Heart left ventricle (tissue), 16 donors: ENCODE measurements at places on chromosomes 2 and 18.

DNA sequence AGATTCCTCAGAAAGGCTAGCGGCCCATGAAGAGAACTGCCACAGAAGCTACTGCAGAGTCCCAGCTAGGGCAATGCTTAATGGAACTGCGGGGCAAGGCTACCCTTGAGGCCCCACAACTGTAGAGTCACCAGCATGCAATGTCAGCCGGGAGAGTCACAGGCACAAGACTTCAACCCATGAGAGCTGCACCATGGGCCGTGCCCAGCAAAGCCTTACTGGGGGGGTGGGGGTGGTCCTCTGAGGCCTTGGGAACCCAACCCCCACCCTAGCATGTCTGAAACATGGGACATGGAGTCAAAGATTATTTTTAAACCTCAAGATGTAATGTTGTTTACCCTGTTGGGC, 20.2 kb downstream of the DPP4 start:
- H3K36me3 ChIP-seq = no peaks in the 10 kb centered on the region
- DNase-seq = no peak

- no peak overlapping the region for H3K4me3 ChIP-seq
- no peaks in the 10 kb centered on the region for H3K4me1 ChIP-seq
- H3K27ac ChIP-seq = no peak overlapping the region
- no peaks in the 10 kb centered on the region for H3K27me3 ChIP-seq
- no peak for DNase-seq
These were observed 21.2 kb upstream of the PMAIP1 start for GRCh38 chr18:59878644-59879043.

GRCh38 chr2:29699045-29699444, 222.3 kb downstream of the ALK start:
- H3K27me3 ChIP-seq = no peaks in the 10 kb centered on the region
- DNase-seq = no peak

GRCh38 chr2:163665817-163666216, 70.0 kb downstream of the FIGN start:
- H3K4me3 ChIP-seq = no peak overlapping the region
- H3K27ac ChIP-seq = peak overlapping the region; percentile 72
- H3K4me1 ChIP-seq = peaks cover 21% of the 10 kb centered on the region
- H3K36me3 ChIP-seq = no peaks in the 10 kb centered on the region
- DNase-seq = no peak

- no peaks in the 10 kb centered on the region for H3K27me3 ChIP-seq
- H3K4me3 ChIP-seq = peak within 1 kb of the TSS; percentile 56
- no peaks in the 10 kb centered on the region for H3K36me3 ChIP-seq
- H3K27ac ChIP-seq = peak within 1 kb of the TSS; percentile 50
- peak; percentile 48 for DNase-seq
- no peaks in the 10 kb centered on the region for H3K4me1 ChIP-seq
These were observed at the start of gene ERICH2 for GRCh38 chr2:170770008-170770605. Gene ERICH2 (plus strand): TSS chr2:170770378. CDS start chr2:170770682, 304 bp downstream.

DNA sequence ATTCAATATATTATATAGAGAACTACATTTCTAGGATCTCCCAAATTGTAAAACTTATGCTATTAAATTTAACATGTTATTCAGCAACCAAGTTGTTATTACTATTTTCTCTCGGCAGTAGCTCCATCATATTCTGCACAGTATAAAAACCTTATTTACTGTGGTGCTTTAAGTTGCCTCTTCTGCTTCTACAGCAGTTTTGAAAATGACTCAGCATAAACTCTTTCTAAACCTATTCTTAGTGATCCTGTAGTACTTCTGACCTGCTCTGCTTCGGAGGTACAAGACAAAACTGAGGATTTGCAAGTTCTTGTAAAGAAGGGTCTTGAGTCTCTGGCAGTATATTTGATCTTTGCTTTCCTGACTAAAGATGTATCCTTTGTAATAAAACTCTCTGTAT, 567.2 kb downstream of the TMX3 start:
- no peaks in the 10 kb centered on the region for H3K36me3 ChIP-seq
- H3K27ac ChIP-seq = no peak overlapping the region
- H3K27me3 ChIP-seq = no peaks in the 10 kb centered on the region

DNA sequence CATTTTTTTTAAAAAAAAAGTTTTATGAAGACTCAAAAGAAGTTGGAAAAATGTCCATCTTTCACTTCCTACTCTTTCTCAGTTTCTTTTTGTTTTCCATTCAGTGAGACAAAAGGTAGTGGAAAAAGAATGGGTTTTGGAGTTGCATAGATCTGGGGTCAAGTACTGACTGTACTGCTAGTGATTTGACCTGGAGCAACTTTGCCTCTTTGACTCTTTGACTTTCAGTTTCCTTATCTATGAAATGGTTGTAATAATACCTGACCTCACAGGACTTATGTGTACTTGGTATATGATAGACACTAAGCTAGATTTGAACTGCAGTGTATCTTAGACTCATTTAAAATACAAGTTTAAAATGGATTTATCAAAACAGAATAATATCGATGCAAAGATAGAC, 3.5 kb upstream of the KCNE4 start:
- H3K36me3 ChIP-seq = no peaks in the 10 kb centered on the region
- peaks cover 13% of the 10 kb centered on the region for H3K4me1 ChIP-seq
- no peak overlapping the region for H3K27ac ChIP-seq
- DNase-seq = no peak
- no peaks in the 10 kb centered on the region for H3K27me3 ChIP-seq

DNA sequence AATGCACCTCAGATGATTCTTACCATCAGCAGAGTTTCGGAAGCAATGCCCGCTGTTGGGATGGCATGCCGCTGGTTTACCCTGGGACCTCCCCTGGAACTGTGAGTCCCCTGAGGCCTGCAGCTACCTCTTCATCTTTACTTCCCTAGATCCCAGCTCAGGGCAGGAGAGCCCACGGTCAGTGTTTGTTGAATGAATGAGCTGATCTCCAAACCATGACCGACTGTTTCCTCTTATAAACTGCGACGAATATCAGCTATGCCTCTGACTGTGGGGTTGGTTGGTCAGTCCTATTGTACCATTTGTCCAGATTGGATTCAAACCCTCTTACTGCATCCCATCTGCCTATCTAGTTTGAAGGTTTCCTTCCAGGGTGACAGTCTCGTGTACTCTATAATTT, 64.4 kb downstream of the DDX1 start:
- no peak for DNase-seq
- no peak overlapping the region for H3K4me3 ChIP-seq
- no peaks in the 10 kb centered on the region for H3K36me3 ChIP-seq
- no peak overlapping the region for H3K27ac ChIP-seq
- no peaks in the 10 kb centered on the region for H3K4me1 ChIP-seq

- DNase-seq = no peak
- peaks cover 16% of the 10 kb centered on the region for H3K4me1 ChIP-seq
- H3K27me3 ChIP-seq = no peaks in the 10 kb centered on the region
- peak overlapping the region; percentile 71 for H3K27ac ChIP-seq
These were observed 30.6 kb upstream of the CYP1B1 start for GRCh38 chr2:38106405-38107094.

GRCh38 chr2:113079131-113079530, 11.4 kb downstream of the IL1F10 start:
- H3K36me3 ChIP-seq = no peaks in the 10 kb centered on the region
- H3K4me3 ChIP-seq = no peak overlapping the region
- H3K4me1 ChIP-seq = peaks cover under 1% of the 10 kb centered on the region
- H3K27ac ChIP-seq = no peak overlapping the region
- no peak for DNase-seq
- H3K27me3 ChIP-seq = peaks cover 5% of the 10 kb centered on the region

GRCh38 chr18:45588376-45589355, 26.6 kb upstream of the SLC14A2 start:
- no peak overlapping the region for H3K4me3 ChIP-seq
- DNase-seq = no peak
- H3K4me1 ChIP-seq = peaks cover 32% of the 10 kb centered on the region
- H3K36me3 ChIP-seq = no peaks in the 10 kb centered on the region
- H3K27ac ChIP-seq = no peak overlapping the region

- H3K4me1 ChIP-seq = no peaks in the 10 kb centered on the region
- no peak for DNase-seq
- no peaks in the 10 kb centered on the region for H3K36me3 ChIP-seq
These were observed 21.8 kb downstream of the MTCL1 start for GRCh38 chr18:8726963-8727705.

GRCh38 chr2:135162377-135162776, 110.3 kb downstream of the RAB3GAP1 start:
- no peaks in the 10 kb centered on the region for H3K27me3 ChIP-seq
- DNase-seq = no peak
- H3K27ac ChIP-seq = no peak overlapping the region
- H3K4me1 ChIP-seq = no peaks in the 10 kb centered on the region

GRCh38 chr2:56170504-56170903, 13.3 kb upstream of the CCDC85A start:
- no peaks in the 10 kb centered on the region for H3K27me3 ChIP-seq
- H3K36me3 ChIP-seq = no peaks in the 10 kb centered on the region
- DNase-seq = no peak
- H3K4me3 ChIP-seq = no peak overlapping the region

DNA sequence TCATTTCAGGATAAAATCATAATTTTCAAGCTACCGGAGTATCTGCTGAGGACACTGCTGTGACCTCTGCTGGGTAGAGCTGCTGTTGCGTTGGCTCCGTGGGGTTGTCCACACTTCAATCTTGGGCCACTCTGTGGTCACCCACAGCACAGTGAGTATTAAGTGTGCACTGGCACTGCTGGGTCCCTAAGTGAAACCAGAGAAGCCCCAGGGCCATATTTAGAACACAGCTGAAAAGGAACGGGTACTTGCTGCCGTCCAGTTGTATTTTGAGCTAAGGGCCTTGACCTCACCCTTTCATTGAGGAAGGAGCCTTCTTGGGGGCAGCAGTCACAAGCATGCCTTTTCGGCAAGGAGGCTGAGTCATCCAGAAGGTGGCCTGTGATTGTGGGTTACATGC, 10.1 kb downstream of the SLC9A4 start:
- no peaks in the 10 kb centered on the region for H3K4me1 ChIP-seq

- no peaks in the 10 kb centered on the region for H3K36me3 ChIP-seq
- H3K27me3 ChIP-seq = no peaks in the 10 kb centered on the region
- H3K4me1 ChIP-seq = no peaks in the 10 kb centered on the region
- no peak overlapping the region for H3K4me3 ChIP-seq
- DNase-seq = no peak
These were observed 76.1 kb downstream of the COL3A1 start for GRCh38 chr2:189050165-189050712.

- no peaks in the 10 kb centered on the region for H3K27me3 ChIP-seq
- H3K27ac ChIP-seq = no peak overlapping the region
These were observed 41.4 kb downstream of the FECH start for GRCh38 chr18:57544936-57545660.

- peak overlapping the region; percentile 51 for H3K27ac ChIP-seq
- no peak for DNase-seq
- no peak overlapping the region for H3K4me3 ChIP-seq
- no peaks in the 10 kb centered on the region for H3K36me3 ChIP-seq
These were observed 2.4 kb upstream of the VPS54 start for GRCh38 chr2:64021578-64021977.

GRCh38 chr2:142778289-142778688, 99.2 kb upstream of the KYNU start:
- H3K4me3 ChIP-seq = no peak overlapping the region
- no peaks in the 10 kb centered on the region for H3K36me3 ChIP-seq
- no peak for DNase-seq
- no peaks in the 10 kb centered on the region for H3K27me3 ChIP-seq
- H3K4me1 ChIP-seq = no peaks in the 10 kb centered on the region

DNA sequence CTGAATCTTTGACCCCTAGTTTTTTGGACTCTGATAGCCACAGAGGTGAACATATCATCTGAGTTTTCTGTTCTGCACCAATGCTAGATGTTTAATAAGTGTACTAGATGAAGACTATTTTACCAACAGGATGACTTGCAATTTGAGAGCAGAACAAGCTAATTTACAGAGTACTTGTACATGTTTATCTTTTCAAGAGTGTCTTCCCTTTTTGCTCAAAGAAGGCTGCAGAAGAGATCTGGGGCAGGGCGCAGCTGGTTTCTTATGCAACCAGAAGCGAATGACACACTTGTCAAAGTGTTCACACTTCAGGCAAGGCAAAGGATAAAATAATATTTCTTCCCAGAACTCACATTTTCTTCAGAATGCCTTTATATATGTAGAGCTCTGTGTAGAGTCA, 86.0 kb downstream of the VWA3B start:
- no peak overlapping the region for H3K4me3 ChIP-seq
- no peaks in the 10 kb centered on the region for H3K27me3 ChIP-seq
- H3K36me3 ChIP-seq = no peaks in the 10 kb centered on the region
- DNase-seq = no peak

- H3K4me3 ChIP-seq = no peak overlapping the region
- no peaks in the 10 kb centered on the region for H3K4me1 ChIP-seq
- H3K27me3 ChIP-seq = peaks cover 3% of the 10 kb centered on the region
- no peaks in the 10 kb centered on the region for H3K36me3 ChIP-seq
These were observed 266.8 kb downstream of the EN1 start for GRCh38 chr2:118580651-118581050.

- DNase-seq = no peak
- H3K27me3 ChIP-seq = no peaks in the 10 kb centered on the region
These were observed 87.2 kb downstream of the LNPK start for GRCh38 chr2:175914846-175915245.

DNA sequence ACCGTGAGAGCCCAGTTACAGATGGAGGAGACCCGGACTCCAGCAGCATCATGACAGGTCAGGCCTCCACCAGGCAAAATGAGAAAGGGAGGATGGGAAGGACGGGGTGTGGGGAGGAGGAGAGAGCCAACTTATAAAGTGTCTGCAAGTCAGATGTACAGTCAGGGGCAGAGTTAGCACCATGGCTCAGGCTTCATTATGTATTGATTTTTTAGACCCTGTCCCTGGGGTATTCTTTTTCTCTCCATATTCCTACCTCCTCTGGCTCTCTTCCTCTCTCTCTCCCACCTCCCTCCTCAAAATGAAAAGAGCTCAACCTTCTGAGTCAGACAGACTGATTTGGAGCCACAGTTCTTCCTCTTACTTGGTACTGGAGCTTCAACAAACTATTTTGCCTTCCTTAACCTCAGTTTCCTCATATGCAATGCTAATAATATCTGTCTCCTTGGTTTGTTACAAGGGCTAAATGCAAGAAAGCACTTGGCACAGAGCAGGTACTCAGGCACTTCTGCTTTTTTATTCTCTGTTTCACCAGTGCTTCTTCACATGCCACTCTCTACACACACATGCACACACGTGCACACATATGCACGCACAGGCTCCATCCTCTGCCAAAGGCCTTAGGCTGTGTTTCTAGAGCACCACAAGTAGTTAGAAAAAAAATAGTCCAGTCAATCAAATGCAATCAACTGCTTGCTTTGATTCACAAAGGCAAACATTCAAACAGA, 92.3 kb upstream of the PKDCC start:
- H3K4me3 ChIP-seq = no peak overlapping the region
- DNase-seq = no peak
- no peaks in the 10 kb centered on the region for H3K36me3 ChIP-seq
